ENCODE measurements at places on chromosomes 11 and 22.

DNA sequence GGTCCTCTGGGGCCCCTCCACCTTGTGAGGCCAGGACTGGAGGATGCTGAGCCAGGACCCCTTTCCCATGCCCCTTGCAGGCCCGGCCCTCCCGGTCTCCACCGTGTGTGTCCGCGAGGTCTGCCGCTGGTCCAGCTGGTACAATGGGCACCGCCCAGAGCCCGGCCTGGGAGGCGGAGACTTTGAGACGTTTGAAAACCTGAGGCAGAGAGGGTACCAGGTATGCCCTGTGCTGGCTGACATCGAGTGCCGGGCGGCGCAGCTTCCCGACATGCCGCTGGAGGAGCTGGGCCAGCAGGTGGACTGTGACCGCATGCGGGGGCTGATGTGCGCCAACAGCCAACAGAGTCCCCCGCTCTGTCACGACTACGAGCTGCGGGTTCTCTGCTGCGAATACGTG lies 17.9 kb downstream of the MUC5B start:
- DNase-seq = no peak

DNA sequence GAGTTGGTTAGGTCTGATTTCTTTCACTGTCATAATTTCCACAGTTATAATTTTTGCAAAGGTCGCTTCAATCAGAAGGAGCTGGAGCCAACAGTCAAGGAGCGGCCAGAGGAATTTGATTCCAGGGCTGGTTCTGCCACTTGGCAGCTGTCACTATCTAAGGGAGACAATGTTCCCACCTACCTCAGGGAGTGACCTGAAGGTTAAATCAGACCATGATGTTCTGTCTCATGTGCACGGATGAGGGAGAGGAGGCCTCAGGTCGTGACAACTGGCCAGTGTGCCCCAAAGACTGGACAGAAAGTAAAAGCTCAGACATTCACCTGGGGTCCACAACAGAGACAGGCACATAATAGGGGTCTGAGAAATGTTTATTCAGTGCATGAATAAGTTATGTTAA lies 7.6 kb downstream of the MRGPRD start:
- no peak for DNase-seq

- DNase-seq = no peak
These were observed 13.0 kb downstream of the SCN4B start for GRCh38 chr11:118139578-118139977.

GRCh38 chr22:48633996-48634836 lies 1193.5 kb downstream of the BRD1 start:
- DNase-seq = no peak

DNA sequence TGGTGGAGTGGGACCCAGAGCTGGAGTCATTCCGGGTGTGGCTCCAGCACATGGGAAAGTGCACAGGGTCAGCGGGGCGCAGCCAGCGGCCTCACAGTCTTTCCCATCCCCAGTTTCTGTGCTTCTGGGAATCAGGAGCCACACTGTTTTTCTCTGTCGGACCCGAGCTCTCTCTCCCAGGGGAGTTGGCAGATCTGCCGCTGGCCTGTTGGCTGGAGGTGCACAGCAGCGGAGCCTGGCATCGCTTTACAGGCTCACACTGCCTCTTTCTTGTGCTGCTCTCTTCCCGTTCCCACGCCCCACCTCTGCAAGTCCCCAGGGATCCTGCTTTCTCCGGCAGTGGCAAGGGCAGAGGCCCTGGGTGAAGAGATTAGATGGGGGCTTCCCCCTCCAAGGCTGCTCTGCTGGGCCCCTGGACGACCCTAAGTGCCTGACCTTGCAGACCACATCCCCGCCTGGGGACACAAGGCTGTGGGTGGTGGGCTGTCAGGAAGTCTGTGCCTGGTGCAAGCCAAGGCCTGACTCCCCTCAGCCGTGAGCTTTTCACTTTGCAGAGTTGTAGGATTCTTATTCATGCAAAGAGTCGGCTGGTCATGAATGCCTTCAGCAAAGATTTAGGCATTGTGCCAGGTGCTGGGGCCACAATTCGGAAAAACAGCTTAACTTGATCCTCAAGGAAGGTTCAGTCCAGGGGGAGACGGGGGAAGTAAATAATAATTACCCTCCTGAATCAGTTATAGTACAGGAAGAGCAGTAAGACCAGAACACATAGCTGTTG lies 116.3 kb downstream of the TIMP3 start:
- no peak for DNase-seq

DNA sequence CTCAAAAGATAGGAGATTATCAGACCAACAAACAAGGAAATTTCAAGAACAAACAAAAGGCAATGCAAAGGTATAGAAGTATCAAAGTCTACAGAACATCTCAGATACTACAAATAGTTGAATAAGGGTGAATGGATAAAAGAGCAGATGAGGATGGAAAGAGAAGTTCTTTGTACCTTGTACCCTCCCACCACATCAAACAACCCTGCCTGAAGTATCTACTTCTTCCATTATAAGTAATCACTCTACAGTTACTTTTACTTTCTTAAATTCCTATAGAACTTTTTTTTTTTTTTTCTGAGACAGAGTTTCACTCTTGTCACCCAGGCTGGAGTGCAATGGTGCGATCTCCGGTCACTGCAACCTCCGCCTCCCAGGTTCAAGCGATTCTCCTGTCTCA lies 35.1 kb downstream of the MTMR2 start:
- no peak for DNase-seq

DNA sequence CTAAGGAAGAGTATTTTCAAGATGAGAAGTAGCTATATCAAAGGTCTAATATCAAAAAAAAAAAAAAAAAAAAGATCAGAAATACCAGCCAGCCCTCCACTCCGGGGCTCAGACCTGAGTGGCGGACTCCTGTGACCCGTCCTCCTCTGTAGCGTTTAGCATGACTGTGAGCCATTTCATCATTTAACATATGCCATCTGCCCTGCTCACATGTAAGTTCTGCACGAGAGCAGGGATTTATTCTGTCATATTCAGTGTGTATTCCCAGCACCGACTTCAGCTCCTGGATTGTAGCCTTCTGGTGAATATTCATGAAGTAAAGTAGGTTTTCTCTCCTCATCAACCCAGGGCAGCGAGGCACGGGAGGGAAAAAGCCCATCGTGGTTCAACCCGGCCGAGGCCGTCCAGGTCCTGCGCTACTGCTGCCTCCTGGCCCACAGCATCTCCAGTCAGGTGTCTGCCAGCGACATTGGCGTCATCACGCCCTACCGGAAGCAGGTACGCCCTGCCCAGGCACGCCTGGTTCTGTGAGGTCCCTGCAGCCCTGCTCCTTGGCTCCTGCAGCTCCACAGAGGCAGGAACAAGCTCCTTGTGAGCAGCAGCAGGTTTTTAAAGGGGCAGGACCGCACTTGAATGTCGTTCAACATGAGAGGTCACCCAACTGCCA lies 12.7 kb upstream of the PANX2 start:
- DNase-seq = no peak

Data from activated CD8-positive, alpha-beta memory T cell treated with anti-CD3 and anti-CD28 coated beads for 1 hour (primary cell).